ENCODE measurements at places on chromosomes 12 and 14. TPM values are rescaled to one million over a fixed set of nuclear protein-coding genes. Genes with fewer than 3 reads are reported as not detected.

DNA sequence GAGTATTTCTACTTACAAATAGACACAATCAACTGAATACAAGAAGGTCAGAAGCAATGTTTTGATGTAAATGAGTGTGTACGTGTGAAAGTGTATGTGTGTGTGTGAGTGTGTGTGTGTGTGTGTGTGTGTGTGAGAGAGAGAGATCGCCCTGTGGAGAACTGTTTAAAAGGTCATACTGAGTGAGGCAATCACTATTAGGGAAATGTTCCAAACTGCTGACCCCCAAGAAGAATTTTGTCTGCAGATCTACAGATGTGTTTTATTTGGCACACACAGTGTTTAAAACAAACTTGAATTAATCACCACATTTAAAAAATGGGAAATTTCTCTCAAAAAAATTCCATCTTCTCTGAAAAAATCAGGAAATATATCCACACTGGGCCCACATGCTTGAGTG lies 1069.1 kb downstream of the SLC6A15 start:
- H3K4me1 ChIP-seq, result no peaks in the 10 kb centered on the region
- peak overlapping the region; percentile 14 for H3K27ac ChIP-seq
- H3K36me3 ChIP-seq, result no peaks in the 10 kb centered on the region
- H3K27me3 ChIP-seq, result no peaks in the 10 kb centered on the region

- no peaks in the 10 kb centered on the region for H3K27me3 ChIP-seq
- H3K36me3 ChIP-seq, result no peaks in the 10 kb centered on the region
- H3K4me1 ChIP-seq, result peaks cover 11% of the 10 kb centered on the region
- no peak overlapping the region for H3K27ac ChIP-seq
- DNase-seq, result no peak
- H3K4me3 ChIP-seq, result no peak overlapping the region
These were observed 49.9 kb downstream of the ZNF641 start for GRCh38 chr12:48300774-48301173.

DNA sequence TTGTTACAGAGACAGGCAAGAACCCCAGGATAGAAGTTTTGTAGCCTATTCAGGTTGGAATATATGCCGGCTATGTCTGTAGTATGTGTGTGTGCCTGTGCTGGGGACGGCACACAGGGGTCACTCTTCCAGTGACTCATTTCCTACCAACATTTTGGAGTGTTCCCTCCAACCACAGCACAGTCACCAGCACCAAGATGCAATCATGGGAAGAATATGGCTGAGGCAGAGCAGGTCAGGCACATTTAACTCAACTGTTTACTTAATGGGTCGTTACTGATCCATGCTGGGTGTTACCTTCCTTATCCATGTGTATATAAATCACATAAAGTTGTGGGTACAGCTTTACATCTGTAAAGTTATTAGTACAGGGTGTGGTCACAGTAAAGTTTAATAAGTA lies 178.3 kb downstream of the PRKD1 start:
- H3K4me1 ChIP-seq, result peaks cover 20% of the 10 kb centered on the region
- no peaks in the 10 kb centered on the region for H3K27me3 ChIP-seq
- H3K4me3 ChIP-seq, result no peak overlapping the region
- no peak for DNase-seq
- peak overlapping the region; percentile 40 for H3K27ac ChIP-seq
- H3K36me3 ChIP-seq, result no peaks in the 10 kb centered on the region

DNA sequence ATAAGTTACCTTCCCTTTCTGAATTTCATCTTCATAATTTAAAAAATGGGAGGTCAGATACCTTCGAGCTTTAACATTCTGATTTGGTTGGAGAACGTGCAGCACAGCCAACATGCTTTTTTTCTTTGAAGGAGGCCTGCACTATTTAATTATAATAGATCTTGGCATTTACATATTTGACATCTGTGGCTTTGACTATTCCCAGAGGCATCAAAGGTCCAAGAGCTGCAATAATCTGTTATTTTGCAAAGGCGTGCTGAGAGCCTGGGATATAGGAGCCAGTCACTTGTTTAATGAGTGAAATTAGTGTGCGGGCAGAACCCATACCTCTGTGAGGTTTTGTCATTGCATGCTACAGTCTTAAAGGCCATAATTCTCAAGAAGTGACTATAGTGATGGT lies 26.4 kb downstream of the SLC8A3 start:
- H3K27me3 ChIP-seq, result peaks cover 3% of the 10 kb centered on the region
- H3K36me3 ChIP-seq, result no peaks in the 10 kb centered on the region
- H3K4me3 ChIP-seq, result no peak overlapping the region
- no peaks in the 10 kb centered on the region for H3K4me1 ChIP-seq
- DNase-seq, result no peak

GRCh38 chr14:97046967-97047366 lies 249.8 kb downstream of the VRK1 start:
- no peak overlapping the region for H3K27ac ChIP-seq
- H3K36me3 ChIP-seq, result no peaks in the 10 kb centered on the region
- H3K27me3 ChIP-seq, result no peaks in the 10 kb centered on the region
- no peak for DNase-seq
- H3K4me3 ChIP-seq, result no peak overlapping the region

PLEKHD1 gene
- 0.14 TPM for total RNA-seq

HOTAIR gene
- not detected for total RNA-seq

DNA sequence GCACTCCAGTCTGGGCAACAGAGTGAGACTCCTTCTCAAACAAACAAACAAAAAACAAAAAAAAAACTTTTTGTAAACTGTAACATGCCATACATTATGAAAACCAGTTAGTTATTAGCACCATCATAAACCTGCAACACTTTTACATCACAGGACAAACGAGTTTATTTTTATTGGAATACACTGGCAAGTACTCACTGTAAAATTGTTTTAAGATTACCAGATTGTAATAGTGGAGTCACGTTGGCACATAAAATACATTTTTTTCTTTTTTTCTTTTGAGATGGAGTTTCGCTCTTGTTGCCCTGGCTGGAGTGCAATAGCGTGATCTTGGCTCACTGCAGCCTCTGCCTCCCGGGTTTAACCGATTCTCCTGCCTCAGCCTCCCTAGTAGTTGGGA lies 15.7 kb downstream of the FKBP3 start:
- no peaks in the 10 kb centered on the region for H3K27me3 ChIP-seq
- H3K27ac ChIP-seq, result no peak overlapping the region
- H3K36me3 ChIP-seq, result peaks cover 14% of the 10 kb centered on the region
- no peak overlapping the region for H3K4me3 ChIP-seq
- DNase-seq, result no peak
- no peaks in the 10 kb centered on the region for H3K4me1 ChIP-seq

DNA sequence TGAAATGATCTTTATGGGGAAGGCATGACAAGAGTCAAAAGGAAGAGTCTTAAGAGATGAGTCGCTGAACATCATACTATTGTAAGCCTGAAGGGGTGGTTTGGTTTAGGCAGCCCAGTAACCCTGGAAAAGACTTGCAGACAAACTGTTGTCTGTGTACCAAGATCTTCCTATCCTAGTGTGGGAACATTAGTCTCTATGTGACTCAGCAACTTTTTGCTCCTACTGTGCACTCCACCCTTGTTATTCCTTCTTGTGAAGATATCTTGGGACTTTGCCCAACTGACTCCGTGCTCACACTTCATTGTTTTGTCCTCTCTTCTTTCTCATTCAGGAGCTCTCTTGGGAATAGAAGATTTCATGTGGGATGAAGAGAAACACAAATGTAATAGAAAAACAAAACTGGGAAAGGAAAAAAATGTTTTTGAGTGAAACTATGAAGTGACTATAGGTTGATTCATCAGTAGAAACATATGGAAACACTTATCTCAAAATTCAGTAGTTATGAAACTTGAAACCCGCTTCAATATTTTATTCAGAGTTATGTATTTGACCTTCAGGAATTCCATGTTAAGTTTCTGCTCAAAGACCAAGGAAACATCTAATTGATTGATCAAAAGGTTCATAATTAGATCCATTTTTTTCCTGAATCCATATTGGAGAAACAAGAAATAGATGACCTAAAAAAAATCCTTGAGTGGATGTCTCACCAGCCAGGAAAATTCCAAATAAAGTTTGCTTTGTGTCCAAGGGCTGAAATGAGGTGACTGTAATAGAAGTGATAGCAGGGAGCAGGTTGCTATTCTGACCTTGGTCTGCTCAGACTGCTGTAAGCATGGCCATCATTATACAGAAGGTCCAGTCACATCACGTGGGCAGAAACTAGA lies 67.2 kb downstream of the BTG1 start:
- DNase-seq, result no peak
- H3K4me1 ChIP-seq, result peaks cover 44% of the 10 kb centered on the region
- no peak overlapping the region for H3K4me3 ChIP-seq
- H3K27me3 ChIP-seq, result no peaks in the 10 kb centered on the region
- peaks cover 3% of the 10 kb centered on the region for H3K36me3 ChIP-seq
- H3K27ac ChIP-seq, result peak overlapping the region; percentile 45

GRCh38 chr12:111245701-111246476 lies 123.0 kb downstream of the PHETA1 start:
- H3K4me1 ChIP-seq, result peaks cover 2% of the 10 kb centered on the region
- no peak overlapping the region for H3K27ac ChIP-seq
- H3K4me3 ChIP-seq, result no peak overlapping the region
- no peaks in the 10 kb centered on the region for H3K36me3 ChIP-seq
- peaks cover 1% of the 10 kb centered on the region for H3K27me3 ChIP-seq

DNA sequence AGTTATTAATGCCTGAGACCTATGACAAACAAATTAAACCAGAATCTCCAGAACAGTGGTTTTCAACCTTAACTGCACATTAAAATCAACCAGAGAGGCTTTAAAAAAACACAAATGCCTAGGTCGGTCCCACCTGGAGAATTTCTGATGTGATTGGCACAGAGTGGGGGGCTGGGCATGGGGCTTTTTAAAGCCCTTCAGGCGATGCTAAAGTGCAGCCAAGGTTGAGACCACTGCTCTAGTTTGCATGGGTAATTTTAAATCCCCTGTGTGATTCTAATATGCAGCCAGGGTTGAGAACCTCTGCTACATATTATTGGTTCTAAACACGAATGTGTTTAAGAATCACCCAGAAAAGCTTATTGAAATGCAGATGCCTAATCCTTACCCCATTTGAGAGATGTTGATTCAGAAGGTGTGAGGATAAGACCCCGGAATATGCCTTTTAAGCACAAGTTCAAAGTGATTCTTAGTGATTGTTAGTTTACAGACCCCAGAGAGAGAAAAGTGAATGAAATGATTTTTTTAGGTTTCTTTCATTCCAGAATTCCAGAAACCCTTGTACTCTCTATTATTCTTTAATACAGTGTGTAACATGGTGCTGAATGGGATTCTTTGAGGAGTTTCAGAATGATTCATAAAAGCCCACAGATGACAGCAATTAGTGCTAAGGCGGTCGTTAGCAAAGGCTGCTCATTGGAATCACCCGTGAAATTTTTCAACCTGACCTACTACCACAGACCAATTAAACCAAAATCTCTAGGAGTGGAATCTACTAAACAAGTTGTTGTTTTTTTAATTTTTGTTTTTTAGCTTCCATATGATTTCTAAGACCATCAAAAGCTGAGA lies 44.9 kb downstream of the LIN7A start:
- no peak overlapping the region for H3K4me3 ChIP-seq
- H3K27ac ChIP-seq, result no peak overlapping the region
- no peaks in the 10 kb centered on the region for H3K36me3 ChIP-seq
- no peak for DNase-seq

- peaks cover 24% of the 10 kb centered on the region for H3K27me3 ChIP-seq
- H3K27ac ChIP-seq, result no peak overlapping the region
- no peaks in the 10 kb centered on the region for H3K36me3 ChIP-seq
- DNase-seq, result no peak
These were observed 289.0 kb downstream of the KSR2 start for GRCh38 chr12:117679776-117680175.

PSEN1 gene
- 53.4 TPM for total RNA-seq

NAA30 gene
- total RNA-seq, result 17.0 TPM

GRCh38 chr12:45502481-45503128 lies 226.9 kb upstream of the ARID2 start:
- H3K27ac ChIP-seq, result no peak overlapping the region
- no peaks in the 10 kb centered on the region for H3K27me3 ChIP-seq
- no peaks in the 10 kb centered on the region for H3K4me1 ChIP-seq
- no peaks in the 10 kb centered on the region for H3K36me3 ChIP-seq
- no peak overlapping the region for H3K4me3 ChIP-seq

GRCh38 chr12:27937768-27938167 lies 34.8 kb downstream of the PTHLH start:
- no peak for DNase-seq
- H3K36me3 ChIP-seq, result no peaks in the 10 kb centered on the region
- no peaks in the 10 kb centered on the region for H3K27me3 ChIP-seq
- H3K4me3 ChIP-seq, result no peak overlapping the region
- H3K27ac ChIP-seq, result no peak overlapping the region

DNA sequence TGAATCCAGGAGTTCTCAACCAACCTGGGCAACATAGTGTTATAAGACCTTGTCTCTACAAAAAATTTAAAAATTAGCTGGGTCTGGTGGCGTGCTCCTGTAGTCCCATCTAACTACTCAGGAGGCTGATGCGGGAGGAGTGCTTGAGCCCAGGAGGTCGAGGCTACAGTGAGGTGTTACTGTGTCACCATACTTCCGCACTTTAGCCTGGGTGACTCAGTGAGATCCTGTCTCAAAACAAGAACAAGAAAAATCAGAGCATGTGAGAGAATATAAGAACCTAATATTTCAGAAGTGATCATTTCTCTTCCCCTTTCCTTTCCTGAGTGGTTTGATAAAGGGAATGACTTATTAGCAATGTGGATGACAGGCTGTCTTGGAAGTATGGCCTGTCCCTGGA lies 9.5 kb downstream of the TRAF3 start:
- H3K36me3 ChIP-seq, result peaks cover 3% of the 10 kb centered on the region
- H3K4me3 ChIP-seq, result no peak overlapping the region
- no peaks in the 10 kb centered on the region for H3K27me3 ChIP-seq
- no peak overlapping the region for H3K27ac ChIP-seq
- DNase-seq, result no peak
- peaks cover 6% of the 10 kb centered on the region for H3K4me1 ChIP-seq

FGD6 gene
- total RNA-seq, result 17.3 TPM

DNA sequence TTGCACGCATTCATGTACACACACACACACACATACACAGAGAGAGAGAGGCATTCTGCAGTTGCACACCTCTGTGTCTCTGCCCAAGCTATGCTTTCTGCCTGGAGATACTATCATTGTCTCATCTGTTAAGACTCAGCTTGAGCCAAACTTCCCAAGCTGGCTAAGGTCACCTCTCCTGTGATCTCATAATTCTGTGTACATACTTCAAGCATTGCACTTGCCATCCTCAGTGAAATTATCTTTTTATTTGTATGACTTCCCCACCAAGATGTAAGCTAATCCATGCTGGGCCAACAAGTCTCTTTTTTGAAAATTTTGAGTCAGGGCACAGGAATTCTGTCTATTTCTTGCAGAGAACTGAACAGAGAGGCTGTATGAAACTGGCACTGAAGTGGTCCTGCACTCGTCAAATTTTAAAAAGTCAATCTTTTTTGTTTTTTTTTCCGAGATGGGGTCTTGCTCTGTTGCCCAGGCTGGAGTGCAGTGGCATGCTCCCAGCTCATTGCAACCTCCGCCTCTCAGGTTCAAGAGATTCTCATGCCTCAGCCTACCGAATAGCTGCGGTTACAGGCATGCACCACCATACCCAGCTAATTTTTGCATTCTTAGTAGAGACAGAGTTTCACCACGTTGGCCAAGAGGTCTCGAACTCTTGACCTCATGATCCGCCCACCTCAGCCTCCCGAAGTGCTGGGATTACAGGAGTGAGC lies 44.3 kb downstream of the TMTC1 start:
- H3K36me3 ChIP-seq, result peaks cover 11% of the 10 kb centered on the region
- DNase-seq, result no peak
- H3K27ac ChIP-seq, result peak overlapping the region; percentile 21
- H3K4me1 ChIP-seq, result no peaks in the 10 kb centered on the region
- H3K27me3 ChIP-seq, result no peaks in the 10 kb centered on the region
